ENCODE measurements at places on chromosomes 3 and 15.

DNA sequence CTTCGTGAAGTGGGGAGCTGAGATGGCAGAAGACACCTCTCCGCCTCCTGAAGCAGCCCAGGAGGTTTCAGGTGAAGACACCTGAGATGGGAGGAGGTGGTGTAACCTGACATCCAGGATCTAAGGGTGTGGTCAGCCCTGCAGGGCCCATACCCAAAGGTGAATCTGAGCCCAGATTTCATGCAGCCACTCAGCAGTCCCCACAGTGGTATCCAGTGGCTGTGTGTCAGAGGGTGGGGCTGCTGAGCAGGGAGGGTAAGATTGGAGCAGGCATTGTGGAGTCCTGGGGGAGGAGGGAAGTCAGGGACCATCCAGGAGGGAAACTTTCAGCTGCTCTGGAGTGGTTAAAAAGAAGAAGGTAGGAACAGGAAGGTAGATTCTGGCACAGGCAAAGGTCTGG, 46.0 kb upstream of the SMAD6 start:
- DNase-seq = no peak

DNA sequence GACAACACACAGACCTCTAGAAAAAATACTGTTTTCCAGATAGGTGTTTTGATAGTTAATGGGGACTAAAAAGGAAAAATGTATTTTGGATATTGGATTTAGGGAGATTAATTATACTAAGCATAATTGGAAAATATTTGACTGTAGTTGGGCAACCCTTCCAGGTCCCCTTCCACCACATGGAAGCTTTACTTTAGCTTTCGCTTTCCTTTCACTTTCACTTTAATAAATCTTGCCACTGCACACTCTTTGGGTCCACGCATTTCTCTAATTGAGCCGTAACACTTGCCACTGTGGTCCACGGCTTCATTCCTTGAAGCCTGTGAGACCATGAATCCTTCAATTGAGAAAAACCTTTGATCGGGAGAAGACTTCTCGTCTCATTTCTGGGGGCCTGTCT, 15.5 kb downstream of the GLDN start:
- DNase-seq = no peak

DNA sequence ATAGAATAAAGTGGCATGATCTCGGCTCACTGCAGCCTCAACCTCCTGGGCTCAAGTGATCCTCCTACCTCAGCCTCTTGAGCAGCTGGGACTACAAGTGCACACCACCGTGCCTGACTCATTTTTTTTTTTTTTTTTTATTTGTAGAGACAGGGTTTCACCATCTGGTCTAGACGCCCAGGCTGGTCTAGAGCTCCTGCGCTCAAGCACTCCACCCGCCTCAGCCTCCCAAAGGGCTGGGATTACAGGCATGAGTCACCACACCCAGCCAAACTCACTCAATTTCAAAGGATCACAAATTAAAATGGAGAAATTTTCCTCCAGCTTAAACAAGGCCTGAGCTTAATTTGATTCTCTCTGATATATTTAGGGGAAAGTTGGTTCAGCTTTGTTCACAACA, 27.3 kb upstream of the NMB start:
- DNase-seq = no peak

- DNase-seq = no peak
Observed at GRCh38 chr3:35440826-35441225, 198.5 kb upstream of the ARPP21 start.

DNA sequence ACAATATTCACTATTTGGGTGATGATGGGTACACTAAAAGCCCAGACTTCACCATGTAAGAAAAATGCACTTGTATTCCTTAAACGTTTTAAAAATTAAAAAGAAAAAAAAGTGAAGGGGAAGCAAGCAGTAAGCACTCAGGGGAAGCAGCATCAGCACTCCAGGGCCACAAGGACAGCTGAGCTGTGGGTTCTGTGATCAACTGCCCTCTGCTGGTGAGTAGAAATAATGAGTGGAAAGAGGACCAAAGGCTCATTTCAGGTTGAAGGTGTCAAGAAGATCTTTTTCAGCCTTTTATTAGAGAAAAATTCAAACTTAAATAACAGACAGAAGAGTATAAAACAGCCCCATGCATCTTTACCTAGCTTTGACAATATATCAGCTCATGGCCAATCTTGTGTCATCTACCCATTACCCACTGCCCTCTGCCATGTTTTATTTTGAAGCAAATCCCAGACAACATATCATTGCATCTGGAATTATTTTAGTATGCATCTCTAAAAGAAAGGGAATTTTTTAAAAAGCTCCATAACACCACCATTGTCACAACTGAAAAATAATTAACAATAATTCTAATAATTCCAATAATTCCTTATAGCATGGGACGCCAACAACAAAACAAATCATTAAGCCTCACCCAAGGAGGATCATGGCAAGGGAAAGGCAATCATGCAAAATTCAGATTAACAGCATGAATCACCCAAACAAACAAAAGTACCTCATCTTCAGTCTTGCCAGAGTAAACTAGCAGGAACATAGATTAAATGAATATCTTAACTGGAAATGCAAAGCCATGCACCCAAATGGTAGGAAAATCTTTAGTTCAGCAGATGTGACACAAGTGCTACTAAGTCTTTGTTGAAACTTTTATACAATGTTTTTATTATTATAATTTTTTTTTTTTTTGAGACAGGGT, 42.5 kb downstream of the TAMM41 start:
- no peak for DNase-seq

- DNase-seq = no peak
Observed at GRCh38 chr3:22634433-22634832, 568.7 kb upstream of the UBE2E2 start.

DNA sequence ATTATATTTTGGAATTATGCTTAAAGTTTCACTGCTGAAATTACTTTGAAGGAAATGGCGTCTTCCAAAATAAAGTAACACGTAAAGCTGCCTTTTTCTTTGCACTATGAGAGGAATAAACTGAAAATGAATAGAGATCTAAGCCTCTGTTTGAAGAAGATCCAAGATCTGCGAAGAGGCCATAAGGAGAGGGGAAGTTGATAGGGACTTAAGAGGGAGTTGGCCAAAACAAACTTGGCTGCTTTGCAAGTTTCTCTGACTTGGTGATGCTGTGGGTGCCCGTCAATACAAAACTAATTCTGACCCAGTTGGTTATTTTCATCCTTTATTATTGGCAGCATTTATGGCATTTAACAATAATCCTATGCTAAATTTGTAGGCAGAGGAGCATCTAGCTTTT, 190.2 kb upstream of the GBE1 start:
- DNase-seq = no peak
